T-helper 2 cell treated with Interferon-gamma antibody and Interleukin-4, amounts not matched to agents 5 μg/mL and 100 μg/mL, for 36 hours (primary cell): ENCODE measurements at places on chromosomes 16 and 17.
A peak's percentile ranks its signal among the peaks of the same experiment; 100 is the strongest.

DNA sequence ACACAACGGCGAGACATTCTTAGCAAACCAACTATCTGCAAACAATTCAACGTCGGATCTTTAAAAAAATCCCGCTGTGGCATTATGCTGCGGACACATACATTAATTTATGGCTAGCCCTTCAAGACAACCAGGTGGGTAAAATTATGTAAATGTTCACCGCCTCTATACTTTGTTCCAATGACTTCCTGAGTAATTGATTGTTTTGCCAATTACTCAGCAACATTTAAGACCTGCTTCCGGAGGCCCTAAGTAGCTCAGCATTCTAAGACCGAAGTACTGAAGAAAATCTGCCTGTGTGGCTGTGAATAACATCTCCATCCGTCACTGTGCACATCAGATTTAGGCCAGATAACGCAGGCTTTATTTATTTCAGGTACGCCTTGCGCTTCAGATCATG, 23.3 kb downstream of the QPRT start:
- no peak for DNase-seq

- DNase-seq: peak; percentile 73
Observed at GRCh38 chr16:28990375-28991040, 5.7 kb downstream of the LAT start.

DNA sequence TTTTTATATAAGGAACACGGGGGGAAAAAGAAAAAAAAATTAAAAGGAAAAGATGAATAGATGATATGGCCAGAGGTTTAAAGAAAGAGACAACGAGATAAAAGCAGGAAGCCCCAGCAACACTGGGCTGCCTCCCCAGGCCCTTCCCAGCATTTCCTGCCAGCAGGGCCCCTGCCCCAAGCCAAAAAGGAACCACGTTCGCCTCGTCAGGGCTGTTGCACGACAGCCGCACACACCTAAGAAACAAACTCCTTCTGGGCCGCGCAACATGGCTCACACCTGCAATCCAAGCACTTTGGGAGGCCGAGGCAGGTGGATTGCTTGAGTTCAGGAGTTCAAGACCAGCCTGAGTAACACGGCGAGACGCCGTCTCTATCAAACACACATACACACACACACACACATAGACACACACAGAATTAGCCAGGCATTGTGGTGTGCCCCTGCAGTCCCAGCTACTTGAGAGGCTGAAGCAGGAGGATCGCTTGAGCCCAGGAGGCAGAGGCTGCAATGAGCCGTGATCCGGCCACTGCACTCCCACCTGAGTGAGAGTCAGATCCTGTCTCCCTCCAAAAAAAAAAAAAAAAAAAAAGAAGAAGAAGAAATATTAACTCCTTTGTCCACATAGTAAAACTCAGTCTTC, 83.0 kb downstream of the ANKRD11 start:
- DNase-seq: no peak

GRCh38 chr17:4998027-4998731, 429 bp downstream of the KIF1C start:
- no peak for DNase-seq

GRCh38 chr16:24174504-24174903, 81.6 kb upstream of the CACNG3 start:
- DNase-seq: no peak

DNA sequence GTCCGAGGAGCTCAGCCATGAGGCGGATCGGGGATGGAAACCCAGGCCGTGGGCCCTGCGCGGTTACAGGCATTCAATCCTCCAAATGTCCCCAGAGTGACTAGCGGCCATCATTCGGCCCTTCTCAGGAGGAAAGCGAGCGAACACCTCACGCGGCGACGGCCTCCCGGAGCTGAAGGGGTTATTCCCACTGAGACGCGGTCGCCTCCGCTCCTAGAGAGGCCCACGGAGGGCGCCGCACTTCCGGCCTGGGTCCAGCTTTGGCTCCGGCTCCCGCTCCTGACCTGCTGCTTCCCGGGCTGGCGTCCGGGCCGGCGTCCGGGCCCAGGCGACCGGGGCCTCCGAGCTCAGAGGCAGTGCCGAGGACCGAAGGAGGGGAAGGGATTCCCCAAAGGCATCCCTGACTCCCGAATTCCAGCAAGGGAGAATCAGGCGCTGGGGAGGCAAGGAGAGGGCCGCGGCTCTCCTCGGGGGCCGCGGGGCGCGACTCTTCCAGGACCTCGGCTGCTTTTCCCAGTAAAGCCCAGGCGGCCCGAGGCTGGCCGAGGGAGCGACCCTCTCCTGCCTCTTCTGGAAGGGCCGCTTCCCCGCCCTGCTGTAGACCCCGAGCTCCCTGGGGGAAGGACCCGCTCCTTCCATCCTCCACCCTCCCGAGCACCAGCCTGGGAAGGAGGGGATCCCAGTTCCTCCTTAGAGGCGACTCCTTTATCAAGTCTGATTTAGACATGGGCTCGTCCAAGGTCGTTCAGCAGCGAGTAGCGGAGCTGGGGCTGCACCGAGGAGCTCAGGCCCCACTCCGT, 18.6 kb upstream of the ZNF629 start:
- peak; percentile 30 for DNase-seq

- DNase-seq: no peak
Observed at GRCh38 chr16:57603115-57604024, 25.1 kb upstream of the ADGRG1 start.

DNA sequence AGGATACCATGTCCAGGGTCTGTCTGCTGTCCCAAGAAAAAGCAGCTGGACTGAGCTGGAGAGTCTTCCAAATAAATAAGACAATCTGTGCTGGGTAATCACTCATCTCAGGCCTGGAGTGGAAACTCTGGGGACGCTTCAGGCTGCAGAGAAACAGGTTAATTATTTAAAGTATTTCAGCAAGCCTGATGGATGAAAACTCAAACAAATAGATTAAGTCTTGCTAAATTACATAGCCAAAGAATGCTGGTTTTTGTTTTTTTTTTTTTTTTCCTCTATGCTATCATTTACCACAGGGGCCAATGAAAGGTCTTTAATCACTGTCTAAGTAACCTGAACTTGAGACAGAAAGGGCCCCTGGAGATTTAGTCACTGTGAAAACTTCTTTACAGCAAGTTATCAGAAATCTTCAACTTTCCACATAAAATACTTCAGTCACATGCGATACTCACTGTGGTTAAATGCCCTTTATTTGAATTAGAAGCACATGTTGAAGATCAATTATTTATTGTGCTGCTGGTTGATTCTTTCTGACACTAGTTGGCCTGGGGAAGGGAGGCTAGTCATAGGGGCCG, 31.0 kb upstream of the KCNJ2 start:
- no peak for DNase-seq

GRCh38 chr17:47948706-47949196, 7.4 kb downstream of the PNPO start:
- DNase-seq: no peak
